H1 (cell line): ENCODE measurements at places on chromosomes 6 and 20.

GRCh38 chr6:21538186-21538798, 55.3 kb upstream of the SOX4 start:
- DNase-seq = no peak

DNA sequence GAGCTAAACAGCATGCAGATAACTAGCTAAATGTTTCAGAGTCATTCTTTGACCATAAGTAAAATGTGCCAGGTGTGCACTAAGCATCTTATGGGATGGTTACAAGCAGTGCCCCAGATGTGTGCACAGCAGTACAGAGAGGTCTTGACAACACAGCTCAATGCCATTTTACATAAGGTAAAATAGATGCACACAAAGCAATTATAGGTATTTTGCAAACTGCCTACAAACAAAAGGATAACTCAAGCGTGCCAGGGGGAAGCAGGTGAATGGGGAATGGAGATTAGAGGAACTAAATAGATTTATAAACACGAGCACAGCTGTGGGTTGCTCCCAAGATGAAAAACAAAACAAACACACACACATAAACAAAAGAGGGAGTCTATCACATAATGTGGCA, 64.8 kb downstream of the SLC2A10 start:
- no peak for DNase-seq

DNA sequence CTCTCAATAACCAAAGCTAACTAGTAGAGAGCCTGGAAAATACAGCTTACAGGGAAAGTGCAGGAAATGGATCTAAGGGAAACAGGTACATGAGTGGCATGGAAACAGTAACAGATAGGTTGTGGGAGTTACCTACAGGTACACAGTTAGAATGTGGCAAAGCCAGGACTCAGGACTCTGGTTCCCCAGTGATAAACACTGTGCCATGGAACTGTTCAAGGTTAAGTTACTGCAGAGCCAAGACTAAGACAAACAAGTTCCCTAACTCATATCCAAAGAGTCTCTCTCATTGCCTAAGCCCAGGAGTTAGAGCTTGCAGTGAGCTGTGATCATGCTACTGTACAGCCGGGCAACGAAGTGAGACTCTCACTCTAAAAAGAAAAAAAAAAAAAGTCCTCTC, 6.6 kb downstream of the MED20 start:
- DNase-seq = no peak

DNA sequence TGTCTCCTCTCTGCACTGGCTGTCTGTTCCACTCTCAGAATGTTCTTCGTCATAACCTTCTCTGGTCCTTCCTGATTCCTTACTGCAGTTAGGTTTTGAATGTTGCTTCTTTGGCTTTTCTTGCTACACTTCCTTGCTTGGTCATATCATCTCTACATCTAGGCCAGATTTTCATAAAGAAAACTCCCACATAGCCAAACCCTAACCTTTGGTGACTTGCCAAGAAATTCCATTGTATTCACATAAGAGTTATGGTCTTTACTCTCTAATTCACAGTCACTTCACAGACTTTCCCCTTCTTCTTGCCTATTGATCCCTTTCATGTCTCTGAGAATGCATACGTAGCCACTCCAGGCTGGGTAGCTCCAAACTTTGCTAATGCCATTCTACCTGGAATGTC, 41.9 kb upstream of the SIM1 start:
- no peak for DNase-seq

DNA sequence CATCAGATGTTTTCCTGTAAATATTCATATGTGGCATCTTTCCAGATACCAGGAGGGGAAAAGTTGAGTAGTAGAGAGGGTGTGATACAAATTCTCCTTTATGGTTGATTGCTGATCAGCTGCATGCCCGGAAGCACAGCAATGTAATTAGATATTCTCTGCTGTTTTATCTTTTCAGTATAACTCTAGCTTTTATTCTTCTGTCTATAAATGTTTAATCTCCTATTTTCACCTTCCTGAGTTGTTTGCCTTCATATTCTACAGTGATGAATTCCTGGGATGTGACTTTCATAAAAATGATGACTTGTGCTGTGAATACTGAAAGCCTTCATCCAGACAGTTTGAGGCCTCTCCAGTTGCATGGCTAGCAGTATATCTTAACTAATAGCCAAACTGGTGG, 53.7 kb downstream of the SH3BGRL2 start:
- no peak for DNase-seq

DNA sequence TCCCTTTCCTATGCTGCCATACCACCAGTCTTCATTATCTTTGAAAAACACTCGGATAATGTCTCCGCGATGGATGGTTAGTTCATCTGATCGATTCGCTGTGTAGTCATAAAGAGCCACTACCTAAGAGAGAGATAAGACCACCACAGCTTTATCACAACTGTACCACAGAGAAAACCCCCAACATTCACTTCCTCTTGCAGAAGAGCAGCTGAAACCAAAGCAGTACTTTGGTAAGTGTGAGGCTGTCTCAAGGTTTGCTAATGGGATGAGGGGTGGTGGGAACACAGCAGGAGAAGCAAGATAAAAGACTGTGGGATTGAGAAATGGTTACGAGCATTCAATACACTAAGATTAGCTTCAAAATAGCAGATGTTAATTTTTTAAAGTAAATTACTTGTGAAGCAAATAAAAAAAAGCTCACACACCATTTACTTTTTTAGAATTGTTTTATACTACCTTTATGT, 142.1 kb downstream of the MYB start:
- no peak for DNase-seq

GRCh38 chr6:16388488-16388887, 150.1 kb downstream of the GMPR start:
- DNase-seq = no peak
